Stimulated activated CD8-positive, alpha-beta memory T cell treated with anti-CD3 and anti-CD28 coated beads, Interleukin-2, amount 100 ng/mL, for 1 hour (primary cell): ENCODE measurements at places on chromosomes 2 and 18.

DNA sequence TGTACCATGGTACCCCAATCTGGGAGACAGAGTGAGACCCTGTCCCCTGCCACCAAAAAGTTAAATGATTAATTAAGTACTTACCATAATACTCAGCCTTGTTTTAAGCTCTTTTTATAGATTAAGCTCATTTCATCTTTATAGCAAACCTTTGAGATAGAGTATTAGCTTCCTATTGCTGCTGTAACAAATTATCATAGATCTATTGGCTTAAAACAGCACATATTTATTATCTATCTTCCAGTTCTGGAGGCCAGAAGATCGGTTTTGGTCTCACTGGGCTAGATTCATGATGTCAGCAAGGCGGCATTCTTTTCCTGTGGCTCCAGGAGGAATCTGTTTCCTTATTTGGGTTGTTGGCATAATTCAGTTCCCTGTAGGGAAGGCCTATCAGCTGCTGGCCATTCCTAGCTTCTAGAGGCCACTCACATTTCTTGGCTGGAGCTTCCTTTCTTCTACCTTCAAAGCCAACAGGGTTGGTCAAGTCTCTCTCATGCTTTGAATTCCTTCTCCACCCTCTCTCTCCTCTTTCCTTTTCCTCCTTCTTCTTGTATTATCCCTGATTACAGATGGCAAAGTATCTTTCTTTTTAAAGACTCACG lies 13.7 kb upstream of the GREB1 start:
- DNase-seq, result no peak

DNA sequence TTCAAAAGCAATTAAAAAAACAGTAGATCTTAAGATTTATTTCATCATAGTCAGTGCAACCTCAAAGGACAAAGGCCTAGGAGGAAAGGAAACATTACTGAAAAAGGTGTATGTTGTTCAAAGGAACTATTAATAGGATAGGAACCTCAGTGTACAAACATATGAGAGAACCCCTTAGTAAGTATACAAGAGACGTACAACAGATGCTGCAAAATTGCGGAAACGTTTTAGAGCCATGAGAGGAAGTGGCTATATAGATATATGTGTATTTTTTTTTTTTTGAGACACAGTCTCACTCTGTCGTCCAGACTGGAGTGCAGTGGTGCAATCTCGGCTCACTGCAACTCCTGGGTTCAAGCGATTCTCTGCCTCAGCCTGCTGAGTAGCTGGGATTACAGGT lies 22.2 kb downstream of the PIK3C3 start:
- no peak for DNase-seq

GRCh38 chr18:26908906-26909305 lies 43.4 kb upstream of the AQP4 start:
- no peak for DNase-seq

- no peak for DNase-seq
Observed at GRCh38 chr2:127665267-127665893, 9.9 kb downstream of the LIMS2 start.

DNA sequence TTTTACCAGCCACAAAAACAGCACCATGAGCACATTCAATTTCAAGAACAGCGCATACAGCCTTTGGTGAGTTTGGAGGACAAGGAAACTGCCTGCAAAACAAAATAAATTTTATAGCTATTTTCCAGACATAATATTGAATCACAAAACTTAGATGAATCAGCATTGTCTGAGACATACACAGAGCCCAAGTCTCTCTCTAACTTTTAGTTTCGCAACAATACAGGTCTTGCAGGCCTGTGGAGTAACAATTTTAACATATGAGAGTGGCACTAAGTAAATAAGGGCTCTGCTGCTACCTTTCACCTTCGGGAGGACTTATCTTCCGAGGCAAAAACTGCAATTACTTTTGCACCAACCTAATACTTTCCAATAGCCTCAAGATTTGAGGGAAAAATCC lies 56.1 kb upstream of the PEX13 start:
- no peak for DNase-seq

GRCh38 chr2:130756874-130757668 lies 1.7 kb downstream of the AMER3 start:
- DNase-seq, result no peak

DNA sequence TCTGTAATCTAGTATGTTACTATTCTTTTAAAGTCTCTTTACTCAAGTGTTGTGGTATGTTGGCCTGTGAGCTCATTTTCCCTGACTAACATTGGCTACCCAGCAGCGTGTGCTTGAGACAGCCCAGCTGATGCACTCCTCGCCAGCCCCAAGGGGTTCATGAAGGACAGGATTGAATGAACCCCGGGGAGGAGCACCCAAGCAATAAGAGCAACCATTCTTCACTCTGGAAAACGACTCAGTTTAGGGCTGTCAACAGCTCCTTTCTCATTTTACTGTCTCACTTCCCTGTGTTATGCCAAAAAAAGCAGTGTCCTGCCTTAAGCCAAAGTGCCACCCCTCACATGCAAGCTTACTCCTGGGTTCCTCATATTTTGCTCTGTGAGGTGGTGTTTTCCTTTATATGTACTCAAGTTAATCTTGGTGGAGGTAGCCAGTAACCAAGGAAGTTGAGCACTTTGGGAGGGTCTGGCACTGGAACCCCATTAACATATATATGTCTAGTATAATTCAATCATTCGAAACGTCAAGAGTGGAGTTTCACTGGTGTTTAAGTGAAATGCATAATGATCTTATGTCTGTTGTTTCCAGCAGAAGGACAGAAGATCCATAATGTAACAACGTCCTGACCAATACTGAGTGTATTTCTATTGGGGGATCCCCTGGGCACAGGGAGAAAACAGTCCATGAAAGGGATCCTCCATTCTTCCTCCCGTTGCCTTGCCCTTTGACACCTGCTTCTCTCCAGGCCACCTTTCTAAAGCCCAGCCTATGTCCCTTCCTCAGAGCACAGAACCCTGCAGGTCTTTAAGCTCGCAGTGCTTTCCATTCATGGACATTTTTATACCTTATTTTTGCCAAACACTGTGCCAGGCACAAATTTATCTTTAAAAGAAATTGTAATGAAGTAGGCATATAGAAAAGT lies 43.2 kb downstream of the ATIC start:
- no peak for DNase-seq

GRCh38 chr2:19648583-19648982 lies 253.2 kb downstream of the TTC32 start:
- DNase-seq, result no peak

DNA sequence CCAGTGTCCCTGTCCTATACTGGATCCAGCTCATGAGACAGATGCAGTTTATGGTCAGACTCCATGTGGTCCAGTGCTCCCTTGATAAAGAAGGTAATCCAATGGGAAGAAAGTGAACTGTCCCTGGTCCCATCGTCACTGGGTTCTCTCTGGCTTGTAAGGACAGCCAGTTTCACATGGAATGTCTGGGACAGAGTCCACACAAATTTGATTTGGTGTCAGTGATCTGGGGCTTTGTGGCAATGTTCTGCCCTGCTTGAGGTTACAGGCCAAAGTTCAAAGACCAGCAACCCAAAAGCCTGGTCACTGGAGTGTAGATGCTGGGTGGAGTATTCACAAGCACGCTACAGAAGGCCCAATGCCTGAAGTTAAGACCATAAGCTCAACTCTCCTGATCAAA lies 22.2 kb upstream of the FHL2 start:
- DNase-seq, result no peak

- DNase-seq, result no peak
Observed at GRCh38 chr2:239471011-239471792, 70.4 kb upstream of the HDAC4 start.

DNA sequence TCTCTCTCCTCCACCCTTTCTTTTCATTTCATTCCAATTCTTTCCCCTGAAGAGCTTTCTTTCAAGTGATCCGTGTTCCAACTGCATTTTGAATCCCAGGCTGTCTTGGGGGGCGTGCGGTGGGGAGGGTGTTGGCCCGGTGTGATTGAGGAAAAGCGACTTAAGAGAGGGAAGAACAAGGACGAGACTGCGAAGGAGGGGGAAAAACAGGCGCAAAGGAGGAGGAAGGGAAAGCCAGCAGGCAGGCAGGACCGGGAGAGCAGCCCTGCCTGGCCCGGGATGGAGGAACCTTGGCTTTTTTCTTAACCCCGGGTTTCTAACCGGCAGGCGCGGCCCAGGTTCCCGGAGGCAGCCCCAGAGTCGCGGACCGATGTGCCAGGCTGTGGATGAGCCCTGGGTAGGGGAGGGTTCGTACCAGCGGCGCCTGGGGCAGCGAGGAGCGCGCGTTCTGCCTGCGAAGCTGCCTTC lies 1.3 kb downstream of the ADCYAP1 start:
- no peak for DNase-seq

- DNase-seq, result no peak
Observed at GRCh38 chr18:44803019-44803650, 122.4 kb downstream of the SETBP1 start.

- DNase-seq, result no peak
Observed at GRCh38 chr2:38146907-38147307, 71.0 kb upstream of the CYP1B1 start.

DNA sequence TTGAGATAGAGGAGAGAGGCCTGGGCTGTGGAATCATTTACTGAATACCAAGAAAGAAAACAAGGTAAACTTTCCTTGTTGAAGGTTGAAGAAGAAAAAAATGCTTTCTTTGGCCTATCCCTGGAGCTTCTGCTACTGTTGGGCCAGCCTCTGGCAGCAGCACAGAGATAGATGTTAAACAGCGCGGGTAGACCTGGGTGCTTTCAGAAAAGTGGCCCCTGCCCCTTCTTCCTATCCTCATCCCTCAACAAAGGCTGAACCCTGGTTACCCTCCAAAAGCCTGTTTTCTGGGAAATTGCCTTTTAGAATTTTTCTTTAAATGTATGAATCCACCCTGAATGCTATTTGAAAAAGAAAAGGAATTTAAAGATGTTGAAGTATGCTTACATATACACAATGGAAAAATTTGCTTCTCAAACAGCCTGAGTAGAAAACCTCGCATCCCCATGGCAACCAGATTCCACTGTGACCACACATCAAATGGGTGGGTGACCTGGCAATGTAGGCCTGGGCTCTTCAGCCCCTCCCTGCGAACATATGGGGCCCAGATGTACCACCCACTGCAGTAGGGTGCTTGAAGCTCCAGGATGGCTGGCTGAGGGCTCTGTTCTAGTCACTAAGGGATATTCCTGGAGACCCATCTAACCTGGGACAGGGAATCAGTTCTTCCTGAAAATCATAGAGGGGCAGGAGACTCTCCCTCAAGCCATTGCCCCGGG lies 23.4 kb upstream of the CHRNA1 start:
- no peak for DNase-seq

DNA sequence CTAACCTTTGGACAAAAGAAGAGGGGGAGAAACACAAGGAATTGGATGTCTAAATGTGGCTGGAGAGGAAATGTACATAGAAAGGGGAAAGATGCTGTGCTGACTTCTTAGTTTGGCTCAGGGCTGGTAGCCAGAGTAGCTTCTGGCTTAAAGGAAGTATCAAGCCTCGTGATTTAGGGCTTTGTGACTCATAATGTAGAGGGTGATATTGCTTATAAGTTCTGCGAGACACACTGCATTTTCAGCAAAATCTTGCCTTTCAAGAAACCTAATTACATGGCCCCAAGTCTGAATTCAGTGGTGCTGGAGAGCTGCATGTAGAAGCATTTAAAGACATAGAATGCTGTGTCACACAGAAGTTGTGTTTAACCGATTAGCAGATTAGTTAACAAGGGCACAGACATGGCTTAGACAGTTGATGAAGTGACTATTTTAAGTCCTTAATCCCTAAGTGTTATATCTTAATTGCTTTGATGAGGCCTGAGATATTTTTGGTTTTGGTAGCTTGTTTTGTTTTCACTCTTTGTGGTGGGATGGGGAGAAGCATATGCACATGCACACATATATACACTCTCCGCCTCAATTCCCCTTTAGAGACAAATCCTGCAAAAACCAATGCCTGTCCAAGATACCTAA lies 66.4 kb downstream of the EPAS1 start:
- no peak for DNase-seq

DNA sequence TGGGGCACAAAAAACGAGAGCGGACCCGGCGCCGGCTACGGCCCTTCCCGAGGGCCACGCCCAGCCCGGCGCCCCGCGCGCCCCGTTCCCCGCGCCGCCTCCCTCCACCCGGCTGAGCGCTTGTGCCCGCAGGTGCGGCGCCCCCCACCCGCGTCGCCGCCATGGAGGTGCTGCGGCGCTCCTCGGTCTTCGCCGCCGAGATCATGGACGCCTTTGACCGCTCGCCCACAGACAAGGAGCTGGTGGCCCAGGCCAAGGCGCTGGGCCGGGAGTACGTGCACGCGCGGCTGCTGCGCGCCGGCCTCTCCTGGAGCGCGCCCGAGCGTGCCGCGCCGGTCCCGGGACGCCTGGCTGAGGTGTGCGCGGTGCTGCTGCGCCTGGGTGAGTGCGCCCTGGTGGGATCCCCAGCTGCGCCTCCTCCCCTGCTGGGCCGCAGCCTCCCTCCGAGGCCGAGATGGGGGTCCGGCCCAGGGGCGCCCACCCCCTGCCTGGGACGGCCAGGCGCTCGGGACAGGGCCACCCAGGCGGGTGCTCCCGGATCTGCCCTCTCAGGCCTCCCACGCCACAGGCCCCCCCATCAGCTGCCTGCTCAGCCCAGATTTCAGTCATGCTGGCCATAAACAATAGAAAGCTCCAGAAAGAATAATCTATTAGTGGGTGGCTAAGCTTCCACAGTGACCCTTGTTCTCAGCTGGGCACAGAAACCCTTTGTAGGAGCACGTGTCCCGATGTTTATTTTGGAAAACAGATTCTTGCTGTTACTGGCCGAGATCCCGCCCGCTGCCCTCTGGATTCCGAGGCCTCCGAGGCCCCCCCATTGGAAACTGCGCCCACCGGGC lies 997 bp downstream of the BOK start:
- DNase-seq, result no peak

DNA sequence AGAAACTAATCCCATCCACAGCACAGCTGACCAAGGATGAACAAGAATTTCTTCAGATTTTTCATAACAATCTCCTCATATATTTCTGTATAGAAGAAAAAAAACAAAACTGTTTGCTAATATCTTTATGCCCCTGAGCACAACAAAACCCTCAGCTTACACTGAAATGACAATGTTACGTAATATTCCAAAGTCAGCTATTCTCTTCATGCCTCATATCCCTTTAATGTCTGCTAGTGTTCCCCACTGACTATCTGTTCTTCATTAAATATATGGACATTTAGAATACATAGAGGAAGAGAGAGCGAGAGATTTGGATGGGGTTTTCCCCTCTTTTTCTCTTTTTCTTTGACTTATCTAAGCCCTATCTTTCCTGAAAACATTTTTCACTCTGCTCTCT lies 87.9 kb upstream of the GULP1 start:
- no peak for DNase-seq

DNA sequence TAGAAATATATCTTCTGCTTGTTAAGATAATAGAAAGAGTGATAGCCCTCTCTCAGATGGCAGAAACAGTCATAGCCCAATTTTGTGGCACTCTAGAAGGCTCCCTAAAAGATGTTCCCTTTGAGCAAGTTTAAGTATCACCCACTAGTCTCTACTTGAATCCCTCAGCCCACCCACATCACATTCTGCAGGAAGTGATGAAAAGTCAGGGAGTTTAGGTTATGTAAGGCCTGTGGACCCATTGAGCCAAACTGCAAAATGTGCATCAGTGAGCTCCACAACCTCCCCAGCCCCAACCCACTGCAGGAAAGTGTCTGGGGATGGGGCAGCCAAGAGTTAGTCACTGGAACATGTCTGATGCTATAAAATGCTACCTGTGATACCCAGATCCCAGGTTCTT lies 25.6 kb downstream of the ANKRD44 start:
- DNase-seq, result no peak
